Stimulated activated CD8-positive, alpha-beta memory T cell treated with anti-CD3 and anti-CD28 coated beads, Interleukin-15, amount 100 ng/mL, for 1 hour (primary cell): ENCODE measurements at places on chromosomes 11 and 22.

DNA sequence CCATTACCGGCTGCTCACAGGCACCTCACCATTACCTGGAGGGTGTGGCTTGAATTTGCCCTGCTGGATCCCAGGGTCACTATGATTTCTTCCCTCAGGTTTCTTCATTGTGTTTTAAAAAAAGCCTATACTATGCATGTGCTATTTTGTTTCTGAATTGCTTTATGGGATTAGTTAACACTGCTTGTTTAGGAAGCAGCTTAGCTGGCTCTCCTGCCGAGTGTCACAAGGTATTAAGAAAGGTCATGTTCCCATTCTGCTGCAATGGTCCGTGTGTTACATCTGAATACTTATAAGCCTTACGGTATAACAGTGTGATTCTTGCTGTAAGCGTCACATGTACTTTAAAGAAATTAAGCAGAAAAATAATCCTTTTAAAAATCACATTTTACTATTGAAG lies 380.6 kb upstream of the B3GAT1 start:
- DNase-seq, result no peak

GRCh38 chr11:85826116-85826855 lies 15.3 kb upstream of the SYTL2 start:
- DNase-seq, result no peak

DNA sequence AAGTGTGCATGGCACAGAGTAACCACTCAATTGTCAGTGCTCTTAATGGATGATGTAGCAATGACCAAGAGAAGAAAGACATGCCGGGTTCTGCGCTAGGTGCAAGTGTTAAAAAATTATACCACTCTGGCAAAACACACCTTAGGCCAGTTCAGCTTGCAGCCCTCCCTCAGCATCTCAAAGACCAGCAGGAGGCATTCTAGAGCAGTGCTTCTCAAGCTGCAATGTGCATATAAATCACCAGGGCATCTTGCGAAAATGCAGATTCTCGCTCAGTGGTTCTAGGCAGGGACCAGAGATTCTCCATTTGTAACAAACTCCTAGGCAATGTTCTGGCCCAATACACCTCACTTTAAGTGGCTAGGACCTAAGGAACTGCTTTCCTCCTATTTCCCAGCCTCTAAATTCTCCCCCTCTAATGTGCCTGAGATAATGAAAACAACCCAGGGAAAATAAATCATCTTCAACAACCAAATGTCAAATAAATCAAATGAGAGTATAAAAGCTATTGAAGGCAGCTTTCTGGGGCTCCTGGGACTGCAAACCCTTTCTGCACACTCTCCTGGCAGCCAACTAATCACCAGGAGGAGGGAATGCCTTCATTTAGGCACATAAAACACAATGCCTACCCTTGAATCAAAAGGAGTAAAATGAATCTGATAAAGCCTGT lies 337.2 kb upstream of the API5 start:
- DNase-seq, result no peak

DNA sequence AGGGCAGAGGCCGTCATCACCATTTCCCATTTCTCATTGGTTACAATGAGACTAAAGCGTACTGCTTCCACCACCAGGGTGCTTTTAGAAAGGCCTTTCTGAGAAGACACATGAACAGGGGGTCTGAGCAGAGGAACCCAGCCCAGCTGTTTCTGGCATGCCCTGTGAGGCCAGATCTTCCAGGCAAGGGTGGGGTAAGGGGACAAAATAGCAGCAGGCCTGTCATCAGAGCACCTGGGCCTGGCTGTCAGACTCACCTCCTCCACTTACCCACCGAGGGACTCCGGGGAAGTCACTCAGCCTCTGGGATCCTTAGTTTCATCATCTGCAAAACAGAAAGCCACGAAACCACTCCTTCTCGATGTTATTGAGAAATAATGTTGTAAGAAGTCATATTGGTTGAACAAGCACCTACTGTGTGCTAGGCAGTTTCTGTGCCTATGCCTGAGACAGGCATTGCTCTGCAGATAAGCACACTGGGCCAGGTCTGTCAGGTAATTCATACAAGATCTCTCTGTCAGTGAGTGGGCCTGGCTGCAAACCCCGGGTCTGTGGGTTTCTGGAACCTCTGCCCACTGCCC lies 8.8 kb upstream of the WNT11 start:
- DNase-seq, result no peak

DNA sequence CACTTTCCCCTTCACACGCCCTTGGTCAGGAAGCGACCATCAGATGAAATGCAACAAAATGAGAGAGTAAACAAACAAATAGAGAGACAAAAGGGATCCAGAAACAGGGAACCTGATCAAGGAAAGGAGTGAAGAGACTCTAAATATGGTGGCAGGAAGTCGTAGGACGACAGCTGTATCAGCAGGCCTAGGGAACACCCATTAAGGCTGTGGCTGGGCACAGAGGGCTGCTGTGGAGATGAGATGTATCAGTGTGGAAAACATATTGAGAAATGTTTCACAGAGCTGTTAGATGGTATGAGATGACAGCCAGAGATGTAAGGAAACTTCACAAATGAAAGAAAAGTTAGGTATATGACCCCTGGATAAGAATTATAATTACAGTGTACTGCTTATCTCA lies 155.8 kb upstream of the MTMR2 start:
- DNase-seq, result no peak

- no peak for DNase-seq
Observed at GRCh38 chr22:41913040-41913719, 1.7 kb downstream of the SHISA8 start.

- DNase-seq, result no peak
Observed at GRCh38 chr11:7587712-7588111, 73.9 kb downstream of the PPFIBP2 start.

- DNase-seq, result no peak
Observed at GRCh38 chr11:102806296-102806695, 8.3 kb upstream of the MMP1 start.

- DNase-seq, result no peak
Observed at GRCh38 chr11:68508425-68508824, 47.9 kb downstream of the PPP6R3 start.

DNA sequence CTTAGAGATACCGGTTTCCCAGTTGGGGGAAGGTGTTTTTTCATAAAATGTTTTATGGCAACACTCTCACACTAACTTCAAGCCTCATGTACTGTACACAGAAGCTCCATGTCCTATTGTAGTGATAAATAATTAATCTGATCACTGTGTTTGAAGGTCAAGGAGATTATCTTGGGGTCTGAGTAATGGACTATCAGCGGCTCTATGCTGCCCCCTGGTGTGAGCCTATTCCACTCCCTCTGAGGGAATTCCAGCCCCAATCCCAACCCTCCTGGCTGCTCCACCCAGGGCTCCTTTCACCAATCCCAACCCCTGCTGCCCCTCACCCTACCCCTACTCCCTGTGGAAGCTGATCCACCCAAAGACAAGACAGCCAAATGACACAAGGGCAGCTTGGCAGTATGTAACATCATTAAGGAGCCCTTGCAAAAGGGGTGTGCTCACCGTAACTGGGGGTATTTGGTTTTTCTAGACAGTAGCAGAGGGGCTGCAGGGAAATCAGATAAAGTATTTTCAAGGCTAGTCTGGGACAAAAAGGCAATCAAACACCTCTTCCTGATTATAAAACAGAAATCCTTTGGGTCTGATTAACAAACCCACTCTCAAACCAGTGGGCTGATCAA lies 22.3 kb downstream of the HPS4 start:
- peak; percentile 15 for DNase-seq

GRCh38 chr11:44595964-44596381 lies 30.5 kb downstream of the CD82 start:
- no peak for DNase-seq

DNA sequence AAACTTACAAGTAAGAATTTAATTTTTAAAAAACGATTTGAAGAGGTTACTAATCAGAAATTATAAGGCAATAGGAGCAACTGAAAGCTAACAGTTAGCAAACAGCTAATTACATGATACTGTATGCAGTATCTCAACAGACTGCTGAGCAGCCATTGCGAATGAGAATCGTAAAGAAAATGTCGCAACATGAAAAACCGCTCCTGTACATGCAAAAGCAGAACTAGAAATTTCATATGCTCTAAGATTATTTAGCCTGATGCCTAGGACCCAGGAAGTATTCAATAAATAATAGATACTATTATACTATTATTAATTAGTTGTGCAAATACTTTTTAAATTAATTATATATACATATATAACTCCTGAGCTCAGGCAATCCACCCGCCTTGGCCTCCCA lies 48.7 kb upstream of the EP300 start:
- DNase-seq, result no peak

DNA sequence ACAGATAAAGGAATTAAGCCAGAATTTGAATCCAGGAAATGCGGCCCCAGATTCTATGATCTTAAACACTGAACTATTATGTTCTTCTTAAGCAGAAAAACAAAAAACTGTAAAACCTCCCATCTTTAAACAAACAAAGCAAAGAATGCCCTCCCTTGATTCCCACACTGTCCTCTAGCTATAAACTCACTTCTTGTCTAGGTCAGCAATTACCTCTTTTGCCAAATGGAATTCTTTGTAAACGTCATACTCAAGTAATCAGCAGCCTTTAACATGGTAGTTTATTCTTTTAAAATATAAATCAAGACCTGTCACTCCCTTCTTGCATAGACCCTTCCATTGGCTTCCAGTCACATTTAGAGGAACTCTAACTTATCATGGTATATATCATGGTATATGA lies 958.9 kb upstream of the CNTN5 start:
- no peak for DNase-seq

DNA sequence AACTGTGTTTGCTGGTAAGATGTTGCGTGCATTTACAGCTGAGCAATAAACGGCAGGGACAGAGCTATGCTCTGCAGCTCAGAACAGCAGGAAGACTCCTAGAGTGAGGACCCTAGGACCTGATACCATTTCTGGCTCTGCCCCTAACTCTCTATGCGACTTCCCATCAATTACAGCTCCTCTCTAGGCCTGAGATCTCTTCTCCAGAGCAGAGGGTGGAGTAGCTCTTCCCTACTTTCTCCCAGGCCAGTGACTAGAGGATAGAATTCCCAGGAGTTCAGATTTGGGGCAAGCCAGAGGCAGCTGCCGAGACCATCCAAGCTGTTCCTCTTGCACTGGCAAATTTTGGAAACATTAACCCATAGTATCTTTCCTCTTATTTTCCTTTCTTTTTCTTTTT lies 12.8 kb upstream of the SCGB1A1 start:
- no peak for DNase-seq

DNA sequence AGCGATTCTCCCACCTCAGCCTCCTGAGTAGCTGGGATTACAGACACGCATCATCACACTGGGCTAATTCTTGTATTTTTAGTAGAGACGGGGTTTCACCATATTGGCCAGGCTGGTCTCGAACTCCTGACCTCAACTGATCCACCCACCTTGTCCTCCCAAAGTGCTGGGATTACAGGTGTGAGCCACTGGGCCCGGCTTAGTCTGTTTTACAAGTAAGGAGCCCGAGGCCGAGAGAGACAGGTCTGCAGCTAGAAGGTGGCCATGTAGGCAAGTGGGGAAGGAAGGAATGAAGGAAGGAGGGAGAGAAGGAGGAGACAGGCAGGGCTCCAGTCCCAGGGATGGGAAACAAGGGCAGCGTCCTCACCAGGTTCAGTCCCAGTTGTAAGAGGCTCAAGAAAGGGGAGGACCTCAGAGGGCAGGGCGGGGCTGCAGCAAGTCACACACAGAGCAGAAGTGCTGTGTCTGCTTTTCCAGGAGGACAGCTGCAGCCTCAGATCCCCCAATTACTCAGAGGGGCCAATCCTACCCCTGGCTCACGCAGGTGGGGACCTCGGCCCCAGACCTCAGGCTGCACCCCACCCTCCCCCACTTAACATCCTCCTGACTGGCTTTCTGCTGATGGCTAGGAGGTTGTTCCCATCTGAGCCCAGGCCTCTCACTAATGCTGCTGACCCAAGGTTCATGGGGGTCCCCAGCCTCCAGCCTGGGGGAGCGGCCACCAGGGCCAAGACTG lies 53.8 kb upstream of the PRR5 start:
- no peak for DNase-seq

DNA sequence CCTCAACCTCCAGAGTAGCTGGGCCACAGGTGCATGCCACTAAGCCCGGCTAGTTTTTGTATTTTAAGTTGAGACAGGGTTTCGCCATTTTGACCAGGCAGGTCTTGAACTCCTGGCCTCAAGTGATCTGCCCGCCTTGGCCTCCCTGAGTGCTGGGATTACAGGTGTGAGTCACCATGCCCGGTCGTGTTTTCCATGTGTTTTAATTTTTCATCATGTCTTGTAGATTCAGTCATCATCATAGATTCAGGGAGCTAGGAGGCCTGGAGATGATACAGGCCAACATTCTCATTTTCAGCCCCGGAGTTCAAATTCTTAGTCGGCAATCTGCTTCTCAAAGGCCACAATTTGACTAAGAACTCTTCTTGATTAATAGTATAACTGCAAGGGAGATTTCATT lies 73.5 kb upstream of the GRAMD1B start:
- DNase-seq, result no peak

DNA sequence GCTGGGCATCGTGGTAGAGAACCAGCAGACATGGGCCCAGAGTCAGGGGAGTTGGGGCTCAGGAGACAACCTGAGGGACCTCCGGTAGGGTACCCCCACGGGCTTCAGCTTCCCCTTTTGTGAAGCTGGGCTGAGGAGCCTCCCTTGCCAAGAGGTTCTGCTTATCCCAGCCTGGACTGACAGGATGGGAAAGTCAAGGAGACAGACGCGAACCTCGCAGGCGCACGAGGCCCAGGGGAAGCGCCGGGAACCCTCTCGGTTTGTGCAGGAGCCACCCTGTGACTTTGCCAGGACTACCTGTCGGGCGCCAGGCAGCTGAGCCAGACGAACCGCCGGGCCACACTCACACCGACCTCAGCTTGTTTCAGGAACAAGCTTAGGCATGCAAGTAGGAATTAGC lies 566.1 kb downstream of the BRD1 start:
- no peak for DNase-seq
